ENCODE measurements at places on chromosomes 2 and 18.

DNA sequence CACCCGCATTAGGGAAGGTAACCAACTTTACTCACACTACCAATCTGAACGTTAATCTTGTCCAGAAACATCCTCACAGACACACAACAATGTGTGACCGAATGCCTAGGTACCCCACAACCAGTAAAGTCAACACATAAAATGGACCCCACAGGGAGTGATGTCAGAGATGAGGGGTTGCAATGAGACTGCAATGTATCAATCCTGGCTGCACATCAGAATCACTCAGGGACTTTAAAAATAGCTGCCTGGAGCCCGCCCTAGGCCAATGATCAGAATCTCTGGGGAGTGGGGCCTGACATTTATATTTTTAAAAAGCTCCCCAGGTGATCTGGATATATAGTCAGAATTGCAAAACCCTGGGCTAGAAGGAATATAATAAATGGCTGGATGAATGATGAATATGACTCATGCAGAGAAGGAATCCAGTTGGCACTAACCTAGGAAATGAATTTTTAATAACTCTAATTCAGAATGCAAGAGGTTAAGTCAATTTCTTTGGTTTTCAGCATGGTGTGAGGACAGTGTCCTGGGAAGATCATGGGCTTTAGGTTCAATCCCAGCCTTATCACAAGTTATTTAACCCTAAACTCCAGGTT, 92.8 kb downstream of the COLEC12 start:
- DNase-seq = no peak

GRCh38 chr18:41842886-41843285, 112.1 kb upstream of the PIK3C3 start:
- DNase-seq = no peak

GRCh38 chr2:1400943-1401735, 12.1 kb upstream of the TPO start:
- no peak for DNase-seq

DNA sequence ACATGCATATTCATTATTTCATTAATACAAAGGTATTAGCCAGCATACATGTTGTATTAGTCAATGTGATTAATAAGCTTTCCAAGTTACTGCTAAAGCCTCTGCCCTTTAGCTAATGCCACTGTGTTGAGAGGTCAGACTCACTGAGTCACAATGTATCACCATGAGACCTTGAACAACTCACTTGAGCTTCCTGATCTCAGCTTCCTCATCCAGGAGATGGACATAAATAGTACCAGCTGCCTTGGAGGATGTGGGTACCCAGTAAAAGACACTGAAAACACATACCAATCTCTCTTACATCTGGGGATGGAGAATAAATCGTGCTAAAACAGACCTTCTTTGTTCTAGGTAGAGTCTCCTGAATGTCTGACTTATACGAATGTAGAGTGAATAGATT, 224.6 kb downstream of the EPHA4 start:
- no peak for DNase-seq

DNA sequence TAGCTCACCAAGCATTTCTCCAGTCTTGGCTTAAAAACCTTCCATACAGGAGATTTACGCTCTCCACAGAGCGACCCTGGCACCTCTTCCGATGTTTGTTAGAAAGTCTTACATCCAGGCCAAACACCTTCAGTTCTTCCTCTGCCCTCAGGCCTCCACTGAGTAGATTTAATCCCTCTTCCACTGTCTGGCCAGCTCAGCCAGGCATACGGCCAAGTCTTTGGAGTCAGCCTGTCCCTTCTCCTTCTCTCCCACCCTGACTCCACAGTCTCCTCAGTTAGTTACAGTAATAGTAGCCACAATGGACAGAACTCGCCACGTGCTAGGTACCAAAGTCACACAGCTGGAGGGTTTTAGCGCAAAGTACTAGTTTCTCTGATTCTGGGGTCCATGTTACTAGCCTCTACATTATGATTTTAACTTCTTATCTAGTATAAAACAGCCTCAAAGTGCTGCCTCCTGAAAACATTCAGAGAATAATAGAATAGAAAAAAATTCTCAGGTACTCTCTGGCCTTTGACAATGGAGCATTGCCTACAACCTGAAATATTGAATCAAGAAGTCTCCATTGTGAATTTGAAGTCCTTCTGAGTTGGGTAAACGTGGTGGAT, 39.5 kb downstream of the THNSL2 start:
- no peak for DNase-seq

DNA sequence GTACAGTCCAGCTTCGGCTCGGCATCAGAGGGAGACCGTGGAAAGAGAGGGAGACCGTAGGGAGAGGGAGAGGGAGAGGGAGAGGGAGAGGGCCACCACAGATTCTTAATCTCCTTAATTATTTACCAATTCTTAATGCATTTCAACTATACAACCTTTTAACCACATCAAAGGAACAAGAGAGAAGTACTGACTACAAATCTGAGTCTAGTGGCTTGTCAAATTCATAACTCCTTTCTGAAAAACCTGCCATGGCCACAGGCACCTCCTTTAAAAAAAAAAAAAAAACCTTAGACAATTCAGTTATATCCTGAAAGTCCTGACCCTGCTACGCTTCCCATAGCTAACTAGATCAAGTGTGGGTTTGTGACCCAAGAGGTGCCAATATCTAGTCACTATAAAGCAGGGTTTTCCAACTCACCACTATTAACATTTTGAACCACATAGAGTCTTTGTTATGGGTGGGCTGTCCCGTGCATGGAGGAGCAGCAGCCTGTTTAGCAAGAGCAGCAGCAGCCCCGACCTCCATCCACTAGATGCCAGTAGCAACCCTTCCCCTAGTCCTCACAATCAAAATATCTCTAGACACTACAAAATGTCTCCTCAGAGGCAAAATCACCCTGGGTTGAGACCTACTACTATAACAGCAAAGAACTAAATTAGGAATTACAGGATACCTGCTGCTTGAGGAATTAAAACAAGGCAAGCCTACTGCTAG, 6.8 kb downstream of the ESCO1 start:
- DNase-seq = no peak

GRCh38 chr2:170743530-170744239, 26.5 kb upstream of the ERICH2 start:
- DNase-seq = no peak

- DNase-seq = no peak
Measured at GRCh38 chr18:42574871-42575270, 540.6 kb downstream of the RIT2 start.

Data from stromal cell of bone marrow (primary cell).